A549 (cell line): ENCODE measurements at places on chromosomes 1 and 21. TPM values are rescaled to one million over a fixed set of nuclear protein-coding genes. Genes with fewer than 3 reads are reported as not detected.

Gene TLCD4
- polyA plus RNA-seq, result 12.7 to 14.2 TPM (median 13.3 TPM) in 3 replicates

DNA sequence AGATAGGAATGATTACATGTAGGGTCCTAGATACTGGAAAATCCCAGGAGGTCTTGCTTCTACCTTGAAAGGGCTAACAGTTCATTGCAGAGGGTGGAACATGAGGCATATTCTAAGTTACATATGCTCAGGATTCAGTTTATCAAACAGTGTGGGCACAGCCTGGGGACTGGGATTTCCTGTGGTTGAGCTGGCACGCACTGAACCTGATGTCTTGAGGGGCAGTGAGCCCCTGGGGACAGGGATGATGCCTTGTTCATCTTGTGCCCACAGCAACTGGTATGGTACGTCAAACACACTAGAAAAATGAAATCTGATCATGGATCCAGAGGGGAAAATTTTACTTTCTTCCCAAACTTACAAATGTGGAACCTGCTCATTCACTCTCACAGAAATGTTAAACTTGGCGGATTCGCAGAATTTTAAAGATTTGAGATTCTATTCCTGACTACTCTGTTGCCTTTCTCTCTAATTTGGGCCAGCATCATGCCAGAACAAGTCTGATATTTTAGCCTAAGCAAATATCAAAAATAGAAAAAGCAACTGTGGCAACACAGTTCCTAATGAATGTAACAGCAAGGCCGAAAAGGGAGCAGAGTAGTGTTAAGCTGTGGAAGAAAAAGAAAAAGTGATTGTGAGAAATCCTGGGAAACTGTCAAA, 68.2 kb upstream of the COL24A1 start:
- DNase-seq, result no peak

DNA sequence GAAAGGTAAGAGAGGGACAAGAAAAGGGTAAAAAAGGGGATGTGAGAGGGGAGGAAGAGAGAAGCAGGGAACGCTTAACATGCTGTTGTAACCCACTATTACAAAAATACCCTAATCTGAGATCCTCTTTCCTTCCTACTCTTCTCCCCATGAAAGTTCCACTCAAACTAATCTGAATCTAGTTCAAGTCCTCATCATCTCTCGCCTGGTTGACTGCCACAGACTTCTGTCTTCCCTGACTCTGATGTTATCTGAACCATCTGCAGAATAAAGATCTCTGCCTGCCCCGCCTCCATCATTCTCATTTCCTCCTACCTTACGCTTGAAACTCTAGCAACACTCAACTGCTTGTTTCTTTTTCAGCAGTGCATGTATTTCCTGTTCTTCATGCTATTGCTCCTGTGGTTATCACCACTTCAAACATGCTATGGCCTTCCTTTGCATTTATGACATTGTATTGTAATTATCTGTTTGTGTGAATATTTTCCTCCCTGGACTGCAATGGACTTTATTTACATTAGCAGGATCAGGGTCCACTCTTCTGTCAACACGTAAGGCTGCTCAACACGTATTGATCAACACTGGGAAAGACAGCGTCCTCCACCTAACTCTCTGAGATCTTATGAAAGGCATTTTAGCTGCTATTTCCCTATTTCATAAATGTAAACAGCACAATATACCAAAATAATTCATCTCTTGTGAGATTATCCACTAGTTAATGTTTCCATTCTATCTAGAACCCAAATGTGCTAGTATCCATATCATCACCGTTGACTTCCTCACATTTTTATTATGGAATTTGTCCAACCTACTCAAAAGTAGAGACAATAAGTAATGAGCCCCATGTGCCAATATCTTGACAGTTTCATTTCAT, 215.5 kb upstream of the USP25 start:
- no peak for DNase-seq

Gene SUSD4
- polyA plus RNA-seq, result 0.61 to 0.67 TPM (median 0.64 TPM) in 3 replicates
